ENCODE measurements at places on chromosomes 4 and X.
A peak's percentile ranks its signal among the peaks of the same experiment; 100 is the strongest.

DNA sequence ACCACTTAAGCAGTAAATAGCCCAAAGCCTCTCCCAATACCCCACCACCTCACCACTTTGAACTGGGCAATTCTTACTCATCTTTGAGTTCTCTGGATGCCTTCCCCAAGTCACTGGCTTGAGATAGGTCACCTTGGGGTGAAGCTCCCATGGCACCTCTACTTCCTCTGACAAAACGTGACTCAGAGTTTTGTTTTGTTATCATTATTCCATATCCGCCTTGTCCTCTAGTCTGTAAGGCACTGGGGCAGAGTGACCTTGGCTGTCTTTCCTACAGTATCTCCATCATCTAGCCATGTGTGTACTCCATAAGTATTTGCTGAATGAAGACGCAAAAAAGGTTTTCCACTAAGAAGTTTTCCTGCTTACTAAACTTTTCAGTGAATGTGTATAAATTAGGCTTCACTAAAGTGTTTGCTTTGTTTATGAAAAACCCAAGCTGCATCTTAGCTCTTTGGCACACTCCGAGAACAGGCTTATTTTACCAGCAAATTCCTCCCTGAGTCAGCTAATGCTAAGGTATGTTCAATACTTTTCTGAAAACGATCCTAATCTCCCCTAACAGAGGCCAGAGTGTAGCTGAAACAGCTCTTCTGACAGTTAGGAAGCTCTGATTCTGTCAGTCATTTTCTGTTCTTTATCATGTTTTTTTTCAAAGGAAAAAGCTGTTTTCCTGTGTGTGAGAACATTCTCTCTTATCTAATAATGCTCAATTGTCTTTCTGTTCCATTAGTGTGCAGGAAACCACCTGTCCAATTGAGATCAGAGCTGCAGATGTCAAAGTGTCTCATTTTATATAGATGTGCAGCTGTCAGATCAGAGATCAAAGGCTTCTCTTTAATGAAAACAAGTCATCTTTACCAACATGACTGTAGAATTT lies 30.2 kb upstream of the TSPAN5 start:
- no peak for DNase-seq

- no peak for DNase-seq
Measured at GRCh38 chr4:88062843-88063242, 55.4 kb downstream of the PKD2 start.

DNA sequence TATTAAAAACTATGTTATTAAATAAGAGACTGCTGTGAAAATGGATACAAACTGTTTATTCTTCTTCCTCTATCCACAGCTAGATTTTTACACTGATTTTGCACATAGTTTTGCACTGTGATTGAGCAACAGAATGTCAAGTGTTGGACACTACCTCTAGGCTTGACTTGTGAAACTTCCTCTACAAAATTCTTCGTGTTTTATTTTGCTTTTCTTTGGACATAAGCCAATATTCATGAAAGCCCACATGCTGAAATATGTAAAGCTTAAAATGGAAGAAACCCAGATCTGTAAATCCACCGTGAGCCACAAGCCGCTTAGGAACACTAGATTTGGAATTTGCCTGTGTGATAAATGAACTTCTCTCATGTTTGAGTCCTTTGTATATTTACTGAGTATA lies 849.4 kb downstream of the FSTL5 start:
- DNase-seq: no peak

DNA sequence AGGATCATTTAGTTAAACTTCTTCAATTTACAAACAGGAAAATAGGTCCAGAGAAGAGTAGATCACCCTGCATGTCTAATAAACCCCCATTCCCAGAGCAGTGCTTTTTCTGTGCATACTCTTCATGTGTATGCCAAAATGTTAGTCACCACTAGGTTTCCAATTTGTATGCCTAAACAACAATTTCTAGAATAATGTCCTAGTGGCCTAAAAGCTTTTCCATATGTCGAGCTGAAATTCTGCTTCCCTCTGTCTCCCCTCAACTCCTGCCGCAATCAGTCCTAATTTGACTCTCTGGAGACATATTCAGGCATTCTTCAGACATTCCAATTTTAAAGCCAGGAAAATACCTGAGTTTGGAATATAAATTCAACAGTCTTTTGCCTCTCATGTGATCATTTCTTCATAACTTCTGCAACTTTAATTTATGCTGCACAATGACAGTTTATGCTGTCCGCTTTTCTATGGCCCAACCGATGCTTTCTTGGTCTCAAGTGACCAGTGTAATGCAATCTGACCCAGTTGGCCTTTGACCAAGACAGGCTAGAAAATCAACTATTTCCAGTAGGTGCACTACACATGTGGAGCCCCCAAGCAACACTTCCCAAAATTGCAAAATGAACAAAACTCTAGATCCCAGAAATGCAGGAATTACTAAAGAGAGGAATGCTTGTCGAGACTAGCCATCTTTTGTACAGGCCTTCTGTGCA lies 122.9 kb upstream of the FMR1 start:
- no peak for DNase-seq

DNA sequence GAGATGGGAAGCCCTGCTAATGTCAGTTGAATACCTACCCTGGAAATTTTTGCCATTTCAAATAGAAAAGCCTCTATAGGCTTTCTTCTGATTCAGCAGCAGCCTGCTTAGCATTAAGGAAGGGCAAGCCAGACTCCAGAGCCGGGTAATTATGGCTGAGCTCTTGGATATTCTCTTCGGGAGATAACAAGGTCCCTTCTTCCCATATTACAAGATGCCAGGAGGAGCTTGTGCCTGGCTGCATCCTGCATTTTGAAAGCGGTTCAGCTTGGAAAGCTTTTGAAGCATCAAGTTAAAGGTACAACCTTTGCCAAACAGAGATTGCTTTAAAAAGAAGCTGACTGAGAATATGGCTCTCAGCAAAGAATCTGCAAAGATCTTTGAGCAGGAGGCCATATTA lies 399.6 kb upstream of the RPS6KA3 start:
- DNase-seq: no peak

- peak; percentile 7 for DNase-seq
Measured at GRCh38 chrX:20265221-20265725, 1.4 kb downstream of the RPS6KA3 start.

- no peak for DNase-seq
Measured at GRCh38 chr4:80010316-80010715, 62.7 kb downstream of the ANTXR2 start.

GRCh38 chr4:8675383-8675782 lies 82.8 kb downstream of the CPZ start:
- DNase-seq: no peak

DNA sequence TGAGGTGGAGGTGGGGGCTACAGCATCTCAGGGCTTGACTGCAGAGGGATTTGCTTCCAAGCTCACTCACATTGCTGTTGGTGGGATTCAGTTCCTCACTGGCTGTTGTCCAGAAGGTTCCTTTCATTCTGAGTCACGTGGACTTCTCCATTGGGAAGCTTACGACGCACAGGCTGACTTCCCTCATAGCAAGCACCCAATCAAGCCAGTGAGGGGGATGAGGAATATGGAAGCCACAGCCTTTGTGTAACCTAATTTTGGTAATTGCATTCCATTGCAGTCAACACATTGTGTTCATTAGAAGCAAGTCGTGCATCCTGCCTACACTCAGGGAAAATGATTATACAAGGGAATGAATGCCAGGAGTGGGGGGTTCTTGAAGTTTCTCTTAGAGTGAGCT lies 32.7 kb upstream of the MXRA5 start:
- DNase-seq: no peak

- DNase-seq: no peak
Measured at GRCh38 chrX:63186137-63186536, 165.0 kb downstream of the SPIN4 start.

Data from DMS79 (cell line).